ENCODE measurements at places on chromosomes 3 and 15.

DNA sequence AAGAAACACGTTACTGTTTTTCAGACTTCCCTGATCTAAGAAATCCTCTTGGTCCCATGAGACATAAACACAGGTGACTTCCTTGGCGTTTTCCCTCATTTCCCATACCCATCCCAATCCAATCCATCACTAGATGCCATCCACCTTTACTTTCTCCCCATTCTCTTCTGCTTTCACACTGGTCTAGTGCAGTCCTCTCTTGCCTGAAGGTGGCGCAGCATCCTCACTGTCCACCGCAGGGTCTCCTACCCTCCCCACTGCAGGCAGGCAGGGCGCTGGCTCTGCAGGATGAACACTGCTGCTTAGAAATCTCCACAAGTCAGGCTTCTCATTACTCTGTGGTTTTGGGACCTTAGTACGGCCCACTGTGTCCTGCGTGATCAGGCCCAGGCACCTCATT is 58.2 kb downstream of the RAB7A start:
- DNase-seq = peak; percentile 14

DNA sequence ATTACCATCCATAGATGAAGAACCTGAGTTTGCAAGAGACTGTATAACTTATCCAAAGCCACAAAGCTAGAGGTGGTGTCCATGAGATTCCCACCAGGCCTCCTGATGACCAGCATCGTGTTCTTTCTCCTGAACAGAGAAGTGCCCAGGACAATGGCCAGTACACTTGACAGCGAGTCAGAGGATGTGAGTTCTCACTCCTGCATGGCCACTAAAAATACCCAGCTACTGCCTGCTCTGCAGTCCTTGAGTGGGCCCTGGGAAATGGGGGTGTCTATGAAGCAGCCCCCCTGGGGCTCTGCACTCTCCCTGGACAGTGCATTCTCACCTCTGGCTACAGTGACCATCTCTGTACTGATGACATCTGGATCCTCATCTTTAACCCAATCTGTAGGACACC is 201.2 kb downstream of the RPLP1 start:
- no peak for DNase-seq

DNA sequence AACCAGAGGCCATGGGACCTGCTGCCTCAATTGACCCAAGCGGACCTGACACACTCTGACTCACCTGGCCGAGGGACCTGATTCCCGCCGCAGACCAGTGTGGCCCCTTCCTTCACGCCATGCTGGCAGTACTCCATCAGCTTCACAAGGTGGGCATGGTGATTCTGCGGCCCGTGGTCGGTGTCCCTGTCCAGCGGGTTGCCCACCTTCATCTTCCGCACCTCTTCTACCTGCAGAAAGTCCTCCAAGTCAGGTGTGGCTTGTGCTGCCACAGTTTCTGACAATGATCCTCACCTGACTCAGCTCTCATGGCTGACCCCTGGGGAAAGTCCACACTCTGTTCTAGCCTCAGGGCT is 25.9 kb upstream of the SLC41A3 start:
- no peak for DNase-seq

GRCh38 chr3:18189282-18190050 is 235.7 kb downstream of the SATB1 start:
- DNase-seq = no peak
